NCI-H510A (cell line): ENCODE measurements at places on chromosomes 13 and 19.

GRCh38 chr13:51333421-51333820, 6.1 kb upstream of the SERPINE3 start:
- no peak for DNase-seq

DNA sequence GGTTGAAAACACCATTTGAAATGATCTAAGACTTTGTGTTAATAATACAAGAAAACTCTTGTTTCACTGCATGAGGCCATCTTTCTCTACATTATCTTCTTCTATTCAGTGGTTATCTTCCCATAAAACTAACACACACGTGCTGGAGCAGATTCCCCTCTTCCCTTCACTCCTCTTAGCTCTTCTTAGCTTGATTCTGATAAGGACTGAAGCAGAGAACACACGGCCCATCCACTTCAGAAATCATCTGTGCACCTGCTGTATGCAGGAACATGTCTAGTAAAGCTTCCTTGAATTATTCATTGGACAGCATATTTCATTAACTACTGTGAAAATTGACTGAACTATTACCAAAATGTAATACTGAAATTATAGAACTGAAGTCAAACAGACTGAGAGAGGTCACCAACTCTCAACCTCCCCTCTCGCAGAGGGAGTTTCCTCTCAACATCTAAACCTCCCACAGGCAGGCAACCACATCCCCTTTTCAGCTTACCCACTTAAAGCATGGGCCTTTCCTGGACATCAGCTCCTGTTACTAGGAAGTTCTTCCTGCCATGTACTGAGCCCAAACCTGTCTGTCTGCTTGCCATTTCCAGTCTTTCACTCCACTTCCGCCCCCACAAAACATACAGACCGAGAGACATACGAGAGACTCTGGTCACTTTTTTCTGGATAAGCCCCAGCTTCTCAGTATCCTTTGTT, 113.9 kb downstream of the CRYL1 start:
- DNase-seq: no peak

- DNase-seq: no peak
Measured at GRCh38 chr13:114108141-114108761, 24.2 kb downstream of the RASA3 start.

- DNase-seq: no peak
Measured at GRCh38 chr19:36775768-36776167, 3.2 kb upstream of the ZNF850 start.

DNA sequence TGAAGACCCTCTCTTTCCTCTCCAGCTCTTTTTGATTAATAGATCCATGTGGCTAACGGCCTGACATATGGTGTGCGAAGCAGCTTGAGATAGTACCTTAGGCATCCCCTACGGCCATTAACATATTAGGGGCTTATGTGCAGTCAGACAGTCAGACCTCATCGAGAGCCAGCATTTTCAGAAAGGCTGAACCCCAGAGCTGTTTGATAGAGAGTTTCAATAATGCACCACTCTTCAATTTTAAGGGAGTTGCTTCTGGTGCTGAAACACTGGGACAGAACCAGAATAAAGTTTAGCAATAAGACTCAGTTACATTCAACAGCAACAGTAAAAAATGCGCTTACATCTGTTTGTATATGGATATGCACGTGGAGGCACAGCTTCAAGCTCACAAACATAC, 10.8 kb downstream of the POU4F1 start:
- DNase-seq: no peak

GRCh38 chr19:4380254-4380727, 20.1 kb downstream of the SH3GL1 start:
- DNase-seq: no peak

DNA sequence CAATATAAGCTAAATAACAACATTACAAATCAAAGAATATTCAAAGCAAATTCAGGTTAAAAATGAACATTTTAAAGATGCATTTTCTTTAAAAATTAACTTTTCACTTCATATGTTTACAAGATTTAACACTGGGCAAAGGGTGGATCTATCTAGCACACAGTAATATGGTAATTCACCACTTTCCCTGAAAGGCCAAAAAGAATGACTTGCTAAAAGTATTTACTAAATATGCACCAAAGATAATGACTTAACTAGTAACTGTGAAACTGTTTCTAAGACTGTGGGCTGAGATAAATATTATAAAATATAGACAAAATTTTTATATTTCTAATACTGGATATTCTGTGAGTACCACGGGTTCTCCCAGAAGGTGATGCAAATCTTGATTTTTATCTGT, 4.5 kb upstream of the EEF1AKMT1 start:
- DNase-seq: no peak

DNA sequence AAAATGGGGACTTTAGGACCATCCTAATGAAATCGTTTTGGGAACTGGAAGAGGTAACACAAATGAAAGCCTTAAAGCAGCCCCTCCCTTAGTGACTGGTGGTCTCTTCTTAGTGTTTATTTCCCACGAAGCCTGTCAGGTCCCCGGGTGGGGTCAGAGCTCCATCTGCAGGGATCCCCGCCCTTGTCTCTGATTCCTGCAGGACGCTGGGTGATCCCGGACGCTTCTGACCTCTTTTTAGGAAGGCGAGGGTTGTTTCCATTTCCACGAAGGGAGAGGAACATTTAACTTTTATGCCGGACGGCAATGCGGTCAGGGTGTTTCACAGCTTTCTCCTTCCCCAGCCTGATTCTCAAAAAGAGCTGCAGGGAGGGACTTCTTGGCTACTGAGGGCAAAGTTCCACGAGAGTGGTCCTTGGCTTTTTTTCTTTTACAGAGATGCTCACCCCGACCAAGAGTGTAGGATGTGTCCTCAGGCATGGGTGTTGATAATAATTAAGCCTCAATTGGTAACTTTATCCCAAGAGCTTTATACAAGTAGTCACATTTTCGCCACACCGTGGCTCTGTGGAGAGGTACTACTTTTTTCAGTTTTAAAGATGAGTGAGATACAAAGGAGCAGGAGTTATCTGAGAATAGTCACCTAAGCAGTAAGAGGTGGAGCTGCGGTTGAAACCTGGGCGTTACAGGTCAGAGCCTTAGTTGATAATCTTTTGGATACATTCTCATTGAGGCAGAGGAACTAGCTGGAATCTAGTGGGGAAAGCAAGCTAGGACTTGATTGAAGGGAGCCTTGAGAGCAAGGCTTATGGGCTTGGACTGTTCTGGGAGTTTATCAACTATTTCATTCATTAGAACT, 813 bp downstream of the ZNF284 start:
- no peak for DNase-seq

GRCh38 chr13:99065235-99066015, 87.6 kb upstream of the DOCK9 start:
- DNase-seq: no peak
